ENCODE measurements at places on chromosomes 1 and 21.

- DNase-seq, result no peak
- H3K36me3 ChIP-seq, result no peaks in the 10 kb centered on the region
- no peaks in the 10 kb centered on the region for H3K4me1 ChIP-seq
- no peak overlapping the region for H3K4me3 ChIP-seq
Observed at GRCh38 chr1:211908951-211909350, 78.4 kb upstream of the LPGAT1 start.

- H3K27me3 ChIP-seq, result no peaks in the 10 kb centered on the region
- peaks cover 72% of the 10 kb centered on the region for H3K4me1 ChIP-seq
- H3K27ac ChIP-seq, result peak overlapping the region; percentile 95
- H3K36me3 ChIP-seq, result no peaks in the 10 kb centered on the region
Observed at GRCh38 chr21:46634966-46635323, 529 bp upstream of the PRMT2 start.

DNA sequence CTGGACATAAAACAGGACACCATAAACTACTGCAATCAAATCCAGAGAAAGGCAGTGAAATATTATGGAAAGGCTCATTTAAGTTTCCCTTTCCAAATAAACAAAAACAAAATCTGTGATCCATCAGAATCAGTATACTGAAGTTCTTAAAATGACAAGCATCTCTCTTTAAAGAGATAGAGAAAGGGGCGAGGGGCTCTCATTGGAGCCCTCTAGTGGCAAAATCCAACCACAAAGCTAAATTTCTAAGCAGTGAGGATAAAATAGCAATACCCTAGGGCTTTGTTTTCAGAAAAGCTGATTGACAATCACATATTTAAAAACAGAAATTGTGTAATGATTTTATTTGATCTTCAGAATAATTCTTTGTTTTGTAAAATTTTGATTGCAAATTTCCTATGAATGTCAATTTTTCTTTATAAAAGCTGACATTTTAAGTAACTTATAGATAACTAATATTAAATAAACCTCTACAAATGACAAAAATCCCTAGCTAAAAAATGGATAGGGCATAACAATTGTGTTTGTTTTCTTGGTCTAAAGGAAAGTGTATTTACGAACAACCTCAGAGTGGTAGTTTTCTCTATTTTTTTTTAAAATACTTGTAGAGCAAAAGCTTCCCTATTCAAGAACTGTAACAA is 138.2 kb downstream of the COL24A1 start:
- H3K4me3 ChIP-seq, result no peak overlapping the region
- no peaks in the 10 kb centered on the region for H3K27me3 ChIP-seq
- DNase-seq, result no peak
- H3K27ac ChIP-seq, result no peak overlapping the region

GRCh38 chr1:16491056-16491675 is 22.9 kb downstream of the RNU1-1 start:
- H3K27ac ChIP-seq, result no peak overlapping the region
- no peaks in the 10 kb centered on the region for H3K36me3 ChIP-seq
- no peak overlapping the region for H3K4me3 ChIP-seq
- no peaks in the 10 kb centered on the region for H3K4me1 ChIP-seq
- DNase-seq, result no peak
- no peaks in the 10 kb centered on the region for H3K27me3 ChIP-seq

DNA sequence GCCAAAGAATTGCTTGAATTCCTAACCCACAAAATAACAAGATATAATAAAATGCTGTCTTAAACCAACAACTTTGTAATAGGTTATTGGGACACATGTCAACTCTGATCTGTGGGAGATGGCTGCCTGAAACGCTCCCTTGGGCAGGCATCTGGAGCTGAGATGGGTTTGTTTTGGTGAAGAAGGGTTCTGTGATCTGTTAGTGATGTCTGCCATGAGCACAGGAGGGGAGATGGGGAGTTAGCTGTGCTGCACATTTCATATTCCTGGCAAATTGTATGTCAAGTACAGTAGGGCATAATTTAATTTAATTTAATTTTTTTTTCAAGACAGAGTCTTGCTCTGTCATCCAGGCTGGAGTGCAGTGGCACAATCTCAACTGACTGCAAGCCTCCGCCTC is 34.2 kb upstream of the IFNLR1 start:
- no peaks in the 10 kb centered on the region for H3K36me3 ChIP-seq
- no peaks in the 10 kb centered on the region for H3K27me3 ChIP-seq
- H3K27ac ChIP-seq, result no peak overlapping the region
- H3K4me1 ChIP-seq, result no peaks in the 10 kb centered on the region
- no peak overlapping the region for H3K4me3 ChIP-seq

GRCh38 chr1:42680921-42681683 is 1.1 kb upstream of the YBX1 start:
- peaks cover 42% of the 10 kb centered on the region for H3K4me1 ChIP-seq
- peak overlapping the region; percentile 92 for H3K4me3 ChIP-seq
- no peaks in the 10 kb centered on the region for H3K27me3 ChIP-seq

DNA sequence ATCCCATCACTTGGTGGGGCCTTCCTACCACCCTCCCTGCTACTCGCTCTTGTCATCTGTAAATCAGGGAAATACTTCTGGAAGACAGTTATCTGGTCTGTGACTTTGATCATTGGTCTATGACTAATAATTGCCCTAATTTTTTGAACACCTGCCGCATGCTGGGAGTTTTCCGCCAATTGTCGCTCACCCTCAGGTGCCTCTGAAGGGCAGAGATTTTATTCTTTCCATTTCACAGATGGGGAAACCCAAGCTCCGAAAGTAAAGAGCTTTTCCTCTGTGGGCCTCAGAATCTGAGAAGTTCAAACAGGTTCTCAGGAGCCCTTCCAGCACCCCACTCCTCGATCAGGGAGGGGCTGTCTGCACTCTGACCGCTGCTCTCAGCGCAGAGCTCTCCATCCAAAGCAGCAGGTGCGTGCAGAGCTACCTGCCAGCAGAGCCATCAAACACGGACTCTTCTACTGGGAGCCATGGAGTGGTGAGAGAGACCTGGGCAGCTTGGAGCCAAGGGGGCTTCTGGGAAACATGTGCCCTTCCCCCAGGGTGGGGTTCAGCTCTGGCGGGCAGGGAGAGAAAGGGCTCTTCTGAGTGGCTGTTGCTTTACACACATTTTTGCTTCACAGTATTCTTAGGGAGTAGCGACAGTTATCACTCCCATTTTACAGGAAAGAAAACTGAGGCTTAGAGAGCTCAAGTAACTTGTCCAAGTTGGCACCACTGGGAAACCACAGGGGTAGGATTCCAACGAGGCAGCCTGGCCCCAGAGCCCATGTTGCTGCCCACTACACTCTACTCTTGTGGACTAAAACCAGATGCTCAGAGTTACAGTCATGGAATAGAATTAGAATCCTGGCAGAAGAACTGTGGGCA is 5.8 kb upstream of the RUNX3 start:
- H3K4me3 ChIP-seq, result no peak overlapping the region
- H3K27ac ChIP-seq, result no peak overlapping the region
- no peaks in the 10 kb centered on the region for H3K36me3 ChIP-seq
- H3K27me3 ChIP-seq, result no peaks in the 10 kb centered on the region
- H3K4me1 ChIP-seq, result peaks cover 23% of the 10 kb centered on the region
- no peak for DNase-seq

GRCh38 chr1:110255392-110255787 is 45.3 kb downstream of the KCNC4 start:
- no peaks in the 10 kb centered on the region for H3K36me3 ChIP-seq
- no peak overlapping the region for H3K4me3 ChIP-seq
- no peaks in the 10 kb centered on the region for H3K27me3 ChIP-seq
- H3K4me1 ChIP-seq, result no peaks in the 10 kb centered on the region

GRCh38 chr1:63787875-63788274 is 14.1 kb downstream of the ROR1 start:
- no peaks in the 10 kb centered on the region for H3K4me1 ChIP-seq
- H3K36me3 ChIP-seq, result no peaks in the 10 kb centered on the region
- H3K27me3 ChIP-seq, result no peaks in the 10 kb centered on the region
- H3K4me3 ChIP-seq, result no peak overlapping the region

DNA sequence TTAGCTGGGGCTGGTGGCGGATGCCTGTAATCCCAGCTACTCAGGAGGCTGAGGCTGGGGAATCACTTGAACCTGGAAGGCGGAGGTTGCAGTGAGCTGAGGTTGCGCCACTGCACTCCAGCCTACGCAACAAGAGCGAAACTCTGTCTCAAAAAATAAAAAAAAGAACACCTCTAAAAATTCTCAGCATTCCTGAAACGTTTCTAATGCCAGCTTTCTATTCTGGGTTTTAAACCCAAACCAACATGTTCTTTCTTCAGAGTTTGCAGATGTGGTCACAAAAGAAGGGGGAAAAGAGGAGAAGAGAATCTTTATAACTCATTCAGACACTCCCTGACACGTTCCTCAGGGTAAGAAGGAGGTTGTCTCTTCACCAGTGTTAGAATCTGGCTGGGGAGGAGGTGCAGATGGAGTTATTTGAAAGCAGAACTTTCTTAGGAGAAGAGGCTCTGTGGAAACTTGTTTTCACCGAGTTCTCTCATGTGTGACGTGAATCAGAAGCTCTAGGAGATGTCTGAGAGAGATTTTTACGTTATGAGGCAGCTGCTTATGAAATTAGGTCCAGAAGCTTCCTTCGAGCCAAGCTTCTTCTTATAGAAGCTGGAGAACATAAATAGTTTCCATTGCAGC is 17.8 kb upstream of the CNR2 start:
- H3K36me3 ChIP-seq, result no peaks in the 10 kb centered on the region
- DNase-seq, result no peak
- no peaks in the 10 kb centered on the region for H3K4me1 ChIP-seq
- no peaks in the 10 kb centered on the region for H3K27me3 ChIP-seq
- H3K27ac ChIP-seq, result no peak overlapping the region
- H3K4me3 ChIP-seq, result no peak overlapping the region

- no peaks in the 10 kb centered on the region for H3K27me3 ChIP-seq
- H3K4me3 ChIP-seq, result no peak overlapping the region
- peaks cover 41% of the 10 kb centered on the region for H3K4me1 ChIP-seq
- H3K36me3 ChIP-seq, result no peaks in the 10 kb centered on the region
- DNase-seq, result no peak
Observed at GRCh38 chr1:76285578-76286135, 211.1 kb downstream of the ST6GALNAC3 start.

GRCh38 chr1:147627435-147628110 is 42.8 kb downstream of the ACP6 start:
- no peaks in the 10 kb centered on the region for H3K36me3 ChIP-seq
- no peak overlapping the region for H3K27ac ChIP-seq
- peaks cover 10% of the 10 kb centered on the region for H3K4me1 ChIP-seq
- DNase-seq, result peak; percentile 40
- H3K4me3 ChIP-seq, result no peak overlapping the region

DNA sequence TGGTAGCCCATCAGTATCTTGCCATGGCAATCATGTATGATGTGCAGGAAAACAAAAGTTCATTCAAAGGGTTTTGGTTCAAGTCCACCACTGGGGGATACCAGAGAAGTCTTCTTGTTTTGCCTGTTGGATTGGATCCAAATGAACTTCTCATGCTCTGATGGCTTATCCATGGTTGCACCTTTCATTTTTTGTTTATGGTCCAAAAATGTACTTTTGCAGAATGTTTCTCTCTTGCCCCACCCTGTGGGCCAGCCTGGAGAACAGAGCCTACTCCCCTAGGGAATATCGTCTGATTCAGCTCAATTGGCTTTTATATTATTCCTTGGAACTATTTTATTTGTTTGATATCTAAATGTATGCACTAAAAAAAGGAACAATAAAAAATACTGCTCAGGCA is 20.1 kb upstream of the CLCA1 start:
- DNase-seq, result no peak
- no peaks in the 10 kb centered on the region for H3K36me3 ChIP-seq
- H3K27me3 ChIP-seq, result no peaks in the 10 kb centered on the region
- H3K27ac ChIP-seq, result no peak overlapping the region

GRCh38 chr1:198496216-198497143 is 44.0 kb downstream of the ATP6V1G3 start:
- no peaks in the 10 kb centered on the region for H3K4me1 ChIP-seq
- H3K4me3 ChIP-seq, result no peak overlapping the region
- no peaks in the 10 kb centered on the region for H3K36me3 ChIP-seq
- H3K27ac ChIP-seq, result no peak overlapping the region
- DNase-seq, result no peak
- H3K27me3 ChIP-seq, result no peaks in the 10 kb centered on the region

GRCh38 chr1:30307182-30307581 is 416.2 kb downstream of the MATN1 start:
- no peaks in the 10 kb centered on the region for H3K4me1 ChIP-seq
- DNase-seq, result no peak
- H3K36me3 ChIP-seq, result no peaks in the 10 kb centered on the region
- no peak overlapping the region for H3K27ac ChIP-seq

DNA sequence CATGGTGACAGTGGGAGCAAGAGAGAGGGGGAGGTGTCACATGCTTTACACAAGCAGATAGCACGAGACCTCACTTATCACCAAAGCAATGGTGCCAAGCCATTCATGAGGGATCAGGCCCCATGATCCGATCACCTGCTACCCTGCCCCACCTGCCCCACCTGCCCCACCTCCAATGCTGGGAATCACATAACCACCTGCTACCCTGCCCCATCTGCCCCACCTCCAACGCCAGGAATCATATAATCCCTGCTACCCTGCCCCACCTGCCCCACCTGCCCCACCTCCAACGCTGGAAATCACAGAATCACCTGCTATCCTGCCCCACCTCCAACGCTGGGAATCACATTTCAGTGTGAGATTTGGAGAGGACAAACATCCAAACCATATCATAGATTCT is 10.6 kb upstream of the AIRE start:
- no peaks in the 10 kb centered on the region for H3K27me3 ChIP-seq
- no peak overlapping the region for H3K4me3 ChIP-seq
- H3K27ac ChIP-seq, result no peak overlapping the region
- H3K36me3 ChIP-seq, result no peaks in the 10 kb centered on the region
- no peaks in the 10 kb centered on the region for H3K4me1 ChIP-seq

DNA sequence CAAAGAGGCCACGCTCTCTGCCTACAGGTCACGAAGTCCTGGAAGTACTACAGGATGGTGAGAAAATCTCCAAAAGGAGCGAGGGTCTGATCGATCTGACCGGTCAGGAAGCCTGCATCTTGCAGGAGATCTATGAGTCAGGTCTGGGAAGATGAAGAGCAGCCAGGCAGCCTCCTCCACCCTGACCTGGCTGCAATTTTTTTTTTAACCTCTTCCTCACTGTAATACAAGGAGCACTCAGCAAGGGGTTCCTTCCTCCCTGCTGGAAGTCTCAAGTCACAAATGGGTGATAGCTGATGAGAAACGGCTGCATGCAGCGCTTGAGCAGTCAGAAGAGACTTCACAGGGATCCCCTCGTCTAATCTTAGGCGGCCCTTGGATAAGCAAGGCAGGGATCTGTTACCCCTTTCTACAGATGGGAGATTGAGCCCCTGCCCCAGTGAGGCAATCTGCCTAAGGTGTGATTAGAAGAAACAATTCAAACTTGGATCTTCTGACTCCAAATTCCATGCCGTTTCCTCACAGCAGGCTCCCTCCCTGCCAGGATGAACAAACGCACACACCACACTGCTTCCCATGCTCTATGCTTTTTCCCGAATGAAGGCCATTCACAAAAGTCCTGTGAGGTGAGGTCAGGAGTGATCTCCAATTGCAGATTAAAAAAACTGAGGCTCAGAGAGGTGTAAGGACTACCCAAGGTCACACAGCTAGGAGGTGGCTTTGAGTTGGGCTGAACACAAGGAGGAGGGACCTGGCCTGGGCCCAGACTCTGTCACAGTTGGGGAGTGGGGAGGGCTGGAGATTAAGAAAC is 48.3 kb downstream of the ECE1 start:
- H3K4me3 ChIP-seq, result no peak overlapping the region
- H3K27me3 ChIP-seq, result no peaks in the 10 kb centered on the region
- H3K4me1 ChIP-seq, result no peaks in the 10 kb centered on the region
- DNase-seq, result no peak
